Activated effector memory CD4-positive, alpha-beta T cell treated with anti-CD3 and anti-CD28 coated beads, Interleukin-2, amount 50 U/mL, for 16 hours (primary cell): ENCODE measurements at places on chromosomes 11 and 22.
A peak's percentile ranks its signal among the peaks of the same experiment; 100 is the strongest.

GRCh38 chr22:46159777-46160176 lies 9.5 kb downstream of the PPARA start:
- DNase-seq, result no peak

- no peak for DNase-seq
These were observed 250.3 kb downstream of the TBC1D22A start for GRCh38 chr22:47012589-47013370.

- DNase-seq, result no peak
These were observed 2.2 kb downstream of the DYNC2H1 start for GRCh38 chr11:103111400-103111799.

- no peak for DNase-seq
These were observed 286.2 kb upstream of the NARS2 start for GRCh38 chr11:78860720-78861422.

GRCh38 chr11:133198438-133198837 lies 333.9 kb downstream of the OPCML start:
- DNase-seq, result no peak

- no peak for DNase-seq
These were observed 41.2 kb upstream of the KLHL35 start for GRCh38 chr11:75474240-75474639.

GRCh38 chr11:34160049-34160721 lies 54.8 kb downstream of the NAT10 start:
- no peak for DNase-seq

DNA sequence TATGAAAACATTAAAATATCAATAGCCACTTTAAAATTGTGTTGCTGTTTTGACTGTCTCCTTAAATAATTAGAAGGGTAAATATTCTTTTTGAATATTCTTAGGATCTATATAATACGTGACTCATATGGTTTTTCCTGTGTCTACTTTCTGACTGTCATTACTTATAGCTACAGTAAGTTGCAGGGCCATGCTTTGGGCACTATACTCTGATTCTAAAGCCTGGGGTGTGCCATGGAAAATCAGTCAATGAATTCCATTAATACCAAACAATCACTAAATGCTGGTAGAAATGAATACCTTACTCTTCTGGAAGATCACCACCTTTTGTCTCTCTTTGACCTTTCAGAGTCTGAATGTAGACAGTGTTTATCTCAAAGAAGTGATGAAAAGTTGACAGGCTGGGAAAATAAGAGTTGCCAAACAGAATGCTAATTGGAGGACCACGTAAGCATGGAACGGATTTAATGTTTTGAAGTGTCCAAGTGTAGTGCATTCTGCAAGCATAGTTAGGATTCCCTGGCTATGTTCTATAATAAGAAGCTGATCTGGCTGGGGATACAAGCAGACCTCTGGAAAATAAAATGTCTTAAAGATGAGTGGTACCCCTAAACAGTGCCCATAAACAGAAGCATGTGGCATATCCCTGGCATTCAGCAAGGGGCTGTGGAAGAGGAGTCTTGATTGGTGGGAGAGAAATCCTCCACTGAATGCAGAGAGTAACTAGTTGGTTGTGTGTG lies 16.8 kb downstream of the LUZP2 start:
- DNase-seq, result no peak

- DNase-seq, result no peak
These were observed 88.2 kb downstream of the SWAP70 start for GRCh38 chr11:9752091-9752490.

GRCh38 chr22:45268958-45269844 lies 15.5 kb upstream of the UPK3A start:
- DNase-seq, result peak; percentile 97

GRCh38 chr11:48108231-48109045 lies 108.2 kb upstream of the OR4B1 start:
- no peak for DNase-seq

DNA sequence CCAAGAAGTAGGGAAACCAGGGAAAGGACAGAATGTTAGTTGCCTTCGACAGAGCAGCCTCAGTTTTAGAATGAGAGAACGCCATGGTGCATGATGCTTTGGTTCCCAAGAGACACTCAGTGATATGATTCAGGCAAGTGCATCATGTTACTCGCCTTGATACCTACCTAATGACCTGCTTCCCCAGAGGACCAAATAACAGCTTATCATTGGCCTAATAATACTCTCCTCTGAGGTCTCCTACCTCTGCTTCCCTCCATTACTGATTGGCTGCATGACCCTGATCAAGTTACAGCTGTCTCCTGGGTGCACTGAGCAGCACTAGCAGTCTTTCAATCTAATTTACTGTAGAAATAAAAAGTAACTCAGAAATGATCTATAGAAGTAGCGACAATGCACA lies 979.7 kb upstream of the FAT3 start:
- DNase-seq, result no peak

GRCh38 chr22:29230972-29231875 lies 25.5 kb downstream of the EMID1 start:
- no peak for DNase-seq

DNA sequence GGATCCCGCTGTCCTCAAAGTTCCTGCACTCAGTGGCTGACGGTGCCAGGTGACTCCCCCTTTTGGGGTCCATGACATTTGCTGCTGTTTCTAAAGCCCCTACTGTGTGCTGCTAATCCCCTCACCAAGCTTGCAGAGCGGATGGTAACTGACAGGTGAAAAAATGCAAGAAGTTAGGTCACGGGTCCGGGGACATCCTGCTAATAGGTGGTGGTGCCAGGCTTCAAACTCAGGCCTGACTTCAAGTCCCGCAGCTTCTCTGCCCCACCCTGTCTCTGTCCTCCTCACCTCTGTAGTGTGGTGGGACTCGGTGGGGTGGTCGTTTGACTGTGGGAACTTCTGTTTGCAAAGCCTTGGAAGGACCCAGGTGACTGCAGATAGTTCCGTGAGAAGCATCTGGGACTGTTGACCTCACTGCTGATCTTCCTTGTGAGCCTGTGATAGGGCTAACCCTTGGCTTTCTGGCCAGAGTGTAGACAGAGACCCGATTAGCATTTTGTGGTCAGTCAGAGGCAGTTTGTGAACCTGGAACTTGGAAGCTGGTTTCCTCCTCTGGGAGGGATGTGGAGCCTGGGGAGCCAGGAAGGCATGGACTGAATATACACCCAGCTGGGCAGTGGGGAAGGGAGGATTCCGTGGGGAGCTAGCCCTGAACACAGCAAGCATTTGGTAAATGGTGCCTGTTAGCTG lies 115.4 kb upstream of the OR4B1 start:
- no peak for DNase-seq

GRCh38 chr11:26865703-26866102 lies 128.2 kb upstream of the FIBIN start:
- DNase-seq, result no peak

- DNase-seq, result peak; percentile 76
These were observed 827 bp downstream of the GSC2 start for GRCh38 chr22:19149047-19149883.

- DNase-seq, result no peak
These were observed 127.7 kb downstream of the OSBP2 start for GRCh38 chr22:30822216-30823014.

GRCh38 chr11:85685820-85686459 lies at the start of gene CCDC89:
Gene CCDC89, minus strand, starts transcription at chr11:85686195. Its CDS starts 65 bp downstream, at chr11:85686130.
- no peak for DNase-seq

- no peak for DNase-seq
These were observed 18.7 kb downstream of the PPM1F start for GRCh38 chr22:21933910-21934309.

DNA sequence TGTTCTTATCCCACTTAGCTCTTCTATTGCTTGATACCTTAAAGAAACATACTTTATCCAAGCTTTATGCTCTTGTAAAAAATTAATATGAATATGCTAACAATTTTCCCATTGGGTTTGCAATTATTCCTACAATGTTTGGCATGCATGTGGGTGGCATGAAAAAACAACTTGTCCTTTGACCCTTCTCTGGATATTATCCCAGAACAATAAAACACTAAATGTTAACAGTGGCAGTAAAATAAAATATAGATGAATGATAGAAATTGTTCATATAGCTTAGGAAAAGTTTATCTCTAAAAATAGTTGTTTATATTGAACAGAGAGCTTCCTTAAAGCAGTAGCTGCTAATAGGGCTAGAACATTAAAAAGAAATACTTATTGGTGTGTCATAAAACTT lies 860.5 kb upstream of the LRRC4C start:
- no peak for DNase-seq

DNA sequence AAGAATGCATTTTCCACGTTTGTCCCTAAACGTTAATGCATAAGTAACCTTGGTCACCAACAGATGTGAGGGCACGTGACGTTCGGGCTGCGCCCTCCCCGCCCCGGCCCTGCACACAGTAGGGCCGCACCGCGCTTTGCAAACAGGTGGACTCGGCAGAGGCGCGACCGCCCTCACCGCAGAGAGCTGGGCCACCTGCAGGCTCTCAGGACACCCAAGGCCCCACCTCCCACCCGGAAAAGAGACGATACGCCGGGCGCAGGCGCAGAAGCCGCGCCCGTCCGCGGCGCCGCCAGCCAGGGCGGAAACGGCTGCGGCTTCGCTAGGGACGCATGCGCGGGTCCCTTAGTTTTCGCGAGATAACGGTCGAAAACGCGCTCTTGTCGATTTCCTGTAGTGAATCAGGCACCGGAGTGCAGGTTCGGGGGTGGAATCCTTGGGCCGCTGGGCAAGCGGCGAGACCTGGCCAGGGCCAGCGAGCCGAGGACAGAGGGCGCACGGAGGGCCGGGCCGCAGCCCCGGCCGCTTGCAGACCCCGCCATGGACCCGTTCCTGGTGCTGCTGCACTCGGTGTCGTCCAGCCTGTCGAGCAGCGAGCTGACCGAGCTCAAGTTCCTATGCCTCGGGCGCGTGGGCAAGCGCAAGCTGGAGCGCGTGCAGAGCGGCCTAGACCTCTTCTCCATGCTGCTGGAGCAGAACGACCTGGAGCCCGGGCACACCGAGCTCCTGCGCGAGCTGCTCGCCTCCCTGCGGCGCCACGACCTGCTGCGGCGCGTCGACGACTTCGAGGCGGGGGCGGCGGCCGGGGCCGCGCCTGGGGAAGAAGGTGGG lies at the start of gene FADD:
Gene FADD (plus strand): TSS at position 377 of the 831 bp plus-strand sequence. CDS start 164 bp downstream, at position 541.
- DNase-seq, result peak; percentile 97

DNA sequence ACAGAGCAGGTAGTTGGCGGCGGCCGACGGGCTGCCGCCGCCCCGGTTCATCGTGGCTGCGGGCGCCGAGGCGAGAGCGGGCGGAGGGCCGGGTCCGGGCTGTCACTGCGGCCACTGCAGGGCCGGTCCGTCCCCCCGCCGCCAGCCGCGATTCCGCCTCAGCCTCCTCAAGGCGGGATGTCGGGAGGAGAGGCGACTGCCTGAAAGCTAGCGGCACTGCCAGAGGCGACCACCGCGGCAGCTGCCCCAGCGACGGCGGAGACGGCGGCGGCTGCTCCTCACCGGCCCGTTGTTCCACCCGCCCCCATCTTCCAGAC lies 234 bp downstream of the SESN3 start:
- DNase-seq, result no peak
